ENCODE measurements at places on chromosomes 11 and 22. TPM values are rescaled to one million over a fixed set of nuclear protein-coding genes. Genes with fewer than 3 reads are reported as not detected.

- no peak for DNase-seq
Observed at GRCh38 chr11:11740073-11740702, 101.6 kb upstream of the USP47 start.

DNA sequence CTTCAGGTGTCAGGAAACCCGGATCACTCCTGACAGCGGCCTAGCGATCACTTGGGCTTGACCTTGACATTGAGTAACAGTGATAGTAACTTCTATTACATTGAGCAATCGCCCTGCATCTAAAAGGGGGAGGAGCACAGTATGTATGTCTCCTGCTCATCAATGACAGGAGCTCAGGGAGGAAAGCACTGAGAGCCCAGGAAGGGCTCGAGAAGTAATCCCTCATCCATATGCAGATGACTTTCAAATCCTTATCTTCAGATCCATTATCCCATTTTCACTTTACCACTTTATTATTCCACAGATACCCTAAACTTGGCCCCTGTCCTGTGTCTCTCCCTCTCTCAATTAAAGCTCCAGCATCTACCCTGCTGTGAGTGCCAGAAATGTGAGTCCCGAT lies 47.8 kb downstream of the ABTB2 start:
- no peak for DNase-seq

DNA sequence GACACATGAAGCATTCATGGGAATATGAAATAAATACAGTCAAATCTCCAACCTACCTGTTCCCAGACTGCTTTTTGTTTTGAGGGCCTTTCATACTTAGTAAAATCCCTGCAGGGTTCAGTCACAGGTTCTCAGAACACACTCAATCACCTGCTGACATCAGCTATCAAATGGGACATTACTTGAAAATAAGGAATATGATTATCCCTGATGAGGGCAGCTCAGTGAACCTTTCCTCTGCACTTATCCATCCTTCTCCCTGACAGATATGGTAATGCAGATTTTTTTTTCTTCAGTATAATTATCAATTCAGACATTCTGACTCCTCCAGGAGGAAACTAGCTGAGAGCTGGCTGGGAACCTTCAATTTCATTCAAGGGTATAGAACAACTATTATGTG lies 1127.4 kb upstream of the CCDC90B start:
- DNase-seq: no peak

DNA sequence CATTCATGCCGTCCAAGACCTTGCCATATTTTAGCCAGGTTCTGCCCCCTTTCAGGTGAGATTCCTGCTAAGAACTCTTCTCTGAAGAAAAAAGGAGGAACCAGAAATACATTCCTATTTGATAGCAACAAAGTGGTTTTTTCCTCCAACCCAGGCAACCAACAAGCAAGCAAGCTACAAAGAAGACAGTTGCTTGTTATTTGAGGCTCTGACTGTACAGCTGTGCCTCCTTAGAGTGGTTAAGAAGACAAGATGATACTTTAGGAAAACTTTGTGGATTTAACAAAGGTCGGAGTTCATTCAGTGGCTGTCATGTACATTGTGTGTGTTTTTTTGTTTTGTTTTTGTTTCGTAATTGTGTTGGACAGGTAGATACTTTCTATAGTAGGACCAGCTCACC lies 21.7 kb downstream of the TEAD1 start:
- no peak for DNase-seq

CEP164 gene
- 23.9 TPM for total RNA-seq

CDON gene
- 1.00 TPM for total RNA-seq

KCNK4 gene
- not detected for total RNA-seq

Data from CD8-positive, alpha-beta T cell (primary cell).